ENCODE measurements at places on chromosomes 4 and X.
A peak's percentile ranks its signal among the peaks of the same experiment; 100 is the strongest.

DNA sequence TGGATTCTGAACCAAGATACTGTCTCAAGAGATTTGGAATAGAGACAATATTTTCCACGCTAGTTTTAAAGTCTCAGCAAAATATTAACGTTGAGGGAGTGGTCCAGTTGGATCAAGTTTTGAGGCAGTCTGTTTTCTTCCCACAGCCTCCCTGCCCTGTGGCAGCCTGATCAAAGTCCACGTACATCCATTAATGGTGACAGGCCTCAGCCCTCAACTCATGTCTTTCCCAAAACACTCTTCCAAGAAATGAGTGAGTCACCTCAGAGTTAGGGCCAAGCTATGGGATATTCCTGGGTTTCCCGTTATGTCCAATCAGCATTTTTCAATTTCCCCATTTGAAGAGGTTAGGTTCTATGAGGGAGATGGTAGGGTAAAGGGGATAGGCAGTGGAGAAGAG lies 28.5 kb downstream of the EGFL6 start:
- DNase-seq, result no peak

GRCh38 chr4:57287687-57288604 lies 177.8 kb upstream of the IGFBP7 start:
- DNase-seq, result no peak

GRCh38 chr4:105509714-105510113 lies 35.9 kb upstream of the PPA2 start:
- DNase-seq, result no peak

DNA sequence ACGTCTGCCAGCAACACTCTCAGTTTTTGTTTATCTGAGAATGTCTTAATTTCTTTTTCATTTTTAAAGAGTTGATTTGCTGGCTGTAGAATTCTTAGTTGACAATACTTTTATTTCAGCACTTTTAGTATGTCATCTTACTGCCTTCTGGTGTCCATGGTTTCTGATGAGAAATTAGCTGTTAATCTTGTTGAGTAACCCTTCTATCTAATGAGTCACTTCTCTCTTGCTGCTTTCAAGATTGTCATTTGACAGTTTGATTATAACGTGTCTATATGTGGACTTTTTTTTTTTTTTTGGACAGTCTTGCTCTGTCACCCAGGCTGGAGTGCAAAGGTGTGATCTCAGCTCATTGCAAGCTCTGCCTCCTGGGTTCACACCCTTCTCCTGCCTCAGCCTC lies 24.0 kb upstream of the TMEM255A start:
- no peak for DNase-seq

- DNase-seq, result no peak
These were observed 247.3 kb downstream of the SLC7A11 start for GRCh38 chr4:137994853-137995252.

- DNase-seq, result peak; percentile 63
These were observed 103.2 kb downstream of the VCX2 start for GRCh38 chrX:8067754-8068462.

DNA sequence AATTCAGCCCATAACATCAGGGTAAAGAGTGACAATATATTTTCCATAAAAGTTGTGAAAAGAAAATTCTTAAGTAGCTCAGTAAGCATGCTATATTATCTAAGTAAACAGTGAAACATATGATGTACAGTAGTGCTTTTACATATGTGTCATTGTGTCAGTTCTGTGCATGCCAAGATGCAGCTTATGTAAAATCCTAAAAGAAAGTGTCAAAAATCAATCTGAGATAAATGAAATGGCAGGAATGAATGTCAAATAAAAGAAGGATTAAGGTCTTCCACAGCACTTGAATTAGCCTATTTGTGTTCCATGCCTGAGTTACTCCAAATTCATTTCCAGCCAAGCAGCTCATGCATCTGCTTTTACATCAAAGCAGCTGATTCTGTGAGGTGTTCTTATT lies 452.7 kb upstream of the HS3ST1 start:
- DNase-seq, result no peak

- DNase-seq, result peak; percentile 64
These were observed 53.3 kb downstream of the RGS12 start for GRCh38 chr4:3346146-3346545.

- DNase-seq, result no peak
These were observed 1.0 kb upstream of the LPAR4 start for GRCh38 chrX:78746496-78746895.

- peak; percentile 48 for DNase-seq
These were observed 28.1 kb upstream of the MAN2B2 start for GRCh38 chr4:6546681-6547447.

DNA sequence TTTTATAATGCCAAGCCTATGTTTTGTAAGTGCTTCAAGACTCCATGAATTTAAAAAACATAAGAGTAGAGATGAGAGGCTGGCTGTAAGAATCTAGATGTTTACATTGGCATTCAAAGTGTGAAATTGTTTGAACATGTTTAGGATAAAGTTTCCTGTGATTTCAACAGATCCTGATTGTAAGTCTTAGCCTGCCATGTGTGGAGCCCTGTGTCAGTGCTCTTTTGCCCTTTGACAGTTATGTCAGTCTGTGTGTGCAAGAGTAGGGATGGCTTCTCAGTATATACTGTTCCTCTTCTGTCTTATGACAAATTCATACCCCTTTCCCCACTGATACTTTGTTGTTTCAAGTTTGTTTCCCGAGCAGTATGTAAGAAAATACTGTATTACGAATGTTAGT lies 68.2 kb downstream of the USP9X start:
- no peak for DNase-seq

DNA sequence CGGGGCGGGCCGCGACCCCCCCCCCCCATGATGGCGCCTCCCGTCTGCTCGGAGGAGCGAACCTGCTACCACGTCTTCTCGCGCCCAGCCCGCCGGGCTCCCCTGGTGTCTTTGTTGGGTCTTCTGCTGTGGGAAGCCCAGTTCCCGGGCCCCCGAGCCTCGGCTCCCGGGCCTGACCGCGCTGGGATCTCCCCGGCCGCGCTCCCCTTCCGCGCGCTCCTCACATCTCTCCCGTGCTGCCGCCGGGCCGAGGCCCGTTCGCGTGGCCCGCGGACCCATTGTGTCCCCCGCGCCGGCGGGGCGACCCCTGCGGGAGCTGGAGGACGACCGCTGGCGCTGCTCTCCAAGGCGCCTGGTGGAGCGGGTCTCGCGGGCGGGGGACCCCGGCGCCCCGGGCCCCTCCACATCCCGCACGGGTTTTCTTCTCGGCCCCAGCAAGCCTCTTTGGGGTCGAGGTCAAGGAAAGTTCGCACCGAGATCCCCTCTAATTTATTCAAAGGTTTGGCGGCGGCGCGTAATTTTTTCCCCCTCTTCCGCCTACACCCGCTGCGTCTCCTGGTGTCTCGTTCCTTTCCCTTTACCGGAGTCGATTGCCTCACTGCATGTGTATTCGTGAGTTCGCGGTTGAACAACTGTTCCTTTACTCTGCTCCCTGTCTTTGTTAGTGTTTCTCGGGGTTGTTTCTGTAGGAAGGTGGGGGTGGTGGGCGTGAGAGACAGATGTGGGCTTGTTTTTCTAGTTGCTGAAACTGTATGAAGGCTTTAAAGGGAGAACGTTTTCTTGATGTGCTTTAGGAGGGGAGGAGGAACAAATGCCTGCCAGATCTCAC lies 770 bp downstream of the SMAD1 start:
- peak; percentile 64 for DNase-seq

GRCh38 chrX:37491686-37492085 lies 79.8 kb upstream of the LANCL3 start:
- DNase-seq, result no peak

GRCh38 chrX:109393859-109394258 lies 88.0 kb downstream of the GUCY2F start:
- peak; percentile 11 for DNase-seq

DNA sequence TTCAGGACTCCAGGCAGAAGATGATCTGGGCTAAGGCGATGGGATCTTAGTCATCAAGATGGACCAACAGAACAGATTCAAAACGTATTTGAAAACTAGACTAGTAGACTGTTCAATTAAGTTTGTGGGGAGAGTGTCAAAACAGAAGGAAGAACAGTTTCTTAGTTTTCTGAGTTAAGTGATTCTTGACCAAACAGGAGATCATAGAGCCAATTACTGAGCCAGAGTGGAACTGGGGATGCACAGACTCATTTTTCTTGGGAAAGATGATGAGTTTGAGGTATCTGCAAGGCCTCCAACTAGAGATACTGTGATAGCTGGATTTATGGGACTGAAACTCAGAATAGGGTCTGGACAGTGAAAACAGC lies 119.5 kb downstream of the REELD1 start:
- DNase-seq, result no peak

DNA sequence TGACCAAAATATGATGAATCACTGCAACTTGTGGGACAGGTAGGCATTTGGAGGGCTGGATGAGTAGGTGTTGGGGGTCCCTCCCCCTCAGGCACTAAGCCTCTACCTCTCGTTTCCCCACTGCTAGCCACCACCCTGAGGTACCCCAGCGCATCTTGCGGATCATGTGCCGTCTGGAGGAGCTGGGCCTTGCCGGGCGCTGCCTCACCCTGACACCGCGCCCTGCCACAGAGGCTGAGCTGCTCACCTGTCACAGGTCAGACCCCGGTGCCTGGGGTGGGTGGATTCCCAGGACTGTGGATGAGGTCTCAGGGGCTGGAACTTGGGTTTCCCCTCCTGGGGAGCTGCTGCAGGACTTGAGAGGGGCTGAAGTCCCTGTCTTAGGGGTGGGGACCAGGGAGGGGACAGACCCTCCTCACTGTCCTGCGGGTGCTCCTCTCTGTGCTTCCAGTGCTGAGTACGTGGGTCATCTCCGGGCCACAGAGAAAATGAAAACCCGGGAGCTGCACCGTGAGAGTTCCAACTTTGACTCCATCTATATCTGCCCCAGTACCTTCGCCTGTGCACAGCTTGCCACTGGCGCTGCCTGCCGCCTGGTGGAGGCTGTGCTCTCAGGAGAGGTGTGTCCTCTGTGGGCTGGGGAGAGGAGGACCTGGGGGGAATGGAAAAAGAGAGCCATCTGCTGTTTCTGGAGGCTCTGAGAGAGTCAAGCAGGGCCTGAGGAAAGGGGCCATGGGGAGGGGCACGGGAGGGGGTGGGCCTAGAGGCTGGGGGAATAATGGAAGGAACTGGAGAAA lies 10.1 kb upstream of the ERAS start:
- no peak for DNase-seq

DNA sequence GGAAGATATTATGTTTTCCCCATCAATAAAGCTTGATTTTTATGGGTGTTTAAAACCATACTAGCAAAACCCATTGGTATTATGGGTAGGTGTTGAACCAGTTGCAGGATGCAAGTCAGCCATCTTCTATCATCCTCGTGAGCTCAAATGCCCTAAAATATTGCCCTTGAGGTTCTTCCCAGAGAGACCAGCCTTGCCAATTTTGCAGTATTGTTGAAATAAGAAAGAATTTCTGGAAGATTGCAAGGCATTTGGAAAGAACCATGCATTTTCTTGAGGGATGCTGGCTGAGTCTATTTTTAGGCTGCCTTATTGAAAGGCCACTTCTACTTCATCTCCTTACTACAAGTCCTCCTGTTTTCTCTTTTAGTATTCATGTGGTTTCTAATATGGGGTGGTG lies 60.9 kb upstream of the SOD3 start:
- DNase-seq, result no peak

DNA sequence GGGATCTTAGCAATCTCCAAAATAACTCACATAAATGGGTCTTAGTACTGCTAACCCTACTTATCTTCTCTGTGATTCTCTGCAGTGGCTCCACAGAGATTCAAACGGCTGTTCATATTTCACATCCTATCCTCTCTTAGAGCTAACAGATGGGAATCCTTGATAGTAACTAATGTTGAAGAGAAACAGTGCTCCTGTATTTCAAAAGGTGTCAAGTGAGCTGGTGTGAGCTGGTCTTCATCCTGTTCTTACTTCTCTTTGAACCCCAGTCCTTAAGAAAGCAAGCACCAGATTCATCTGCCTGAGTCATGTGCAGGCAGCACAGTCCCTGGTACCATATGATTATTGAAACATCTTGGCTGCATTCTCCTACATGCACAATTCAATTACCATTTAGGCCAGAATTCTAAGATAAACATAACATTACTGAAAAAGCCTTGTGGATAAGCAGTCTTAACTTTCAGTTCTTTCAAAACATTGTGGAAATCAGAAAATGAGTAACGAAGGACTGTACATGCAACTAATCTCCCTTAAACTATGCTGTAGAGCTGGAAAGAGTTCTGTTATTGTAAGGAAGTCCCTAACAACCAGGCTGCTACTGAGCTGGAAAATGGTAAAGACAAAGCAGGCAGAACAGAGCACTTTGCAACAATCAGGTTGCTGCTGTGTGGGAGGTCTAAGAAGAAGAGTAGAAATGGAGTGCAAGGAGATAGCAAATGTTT lies 153.1 kb downstream of the NPNT start:
- DNase-seq, result no peak

DNA sequence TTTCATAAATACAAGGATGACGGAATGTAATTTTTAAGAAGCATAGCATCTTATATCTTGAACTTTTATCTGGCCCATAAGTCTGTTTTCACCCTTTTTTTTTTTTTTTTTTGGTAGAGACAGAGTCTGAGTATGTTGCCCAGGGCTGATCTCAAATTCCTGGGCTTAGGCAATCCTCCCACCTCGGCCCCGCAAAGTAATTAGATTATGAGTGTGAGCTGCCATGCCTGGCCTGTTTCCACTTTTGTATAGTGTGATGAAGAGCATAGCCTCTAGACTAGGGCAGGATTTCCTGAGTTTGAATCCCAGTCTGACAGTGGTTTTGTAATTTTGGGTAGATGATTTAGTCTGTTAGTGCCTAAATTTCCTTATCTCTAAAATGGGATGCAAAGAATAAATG lies 11.0 kb downstream of the STIM2 start:
- DNase-seq, result no peak

DNA sequence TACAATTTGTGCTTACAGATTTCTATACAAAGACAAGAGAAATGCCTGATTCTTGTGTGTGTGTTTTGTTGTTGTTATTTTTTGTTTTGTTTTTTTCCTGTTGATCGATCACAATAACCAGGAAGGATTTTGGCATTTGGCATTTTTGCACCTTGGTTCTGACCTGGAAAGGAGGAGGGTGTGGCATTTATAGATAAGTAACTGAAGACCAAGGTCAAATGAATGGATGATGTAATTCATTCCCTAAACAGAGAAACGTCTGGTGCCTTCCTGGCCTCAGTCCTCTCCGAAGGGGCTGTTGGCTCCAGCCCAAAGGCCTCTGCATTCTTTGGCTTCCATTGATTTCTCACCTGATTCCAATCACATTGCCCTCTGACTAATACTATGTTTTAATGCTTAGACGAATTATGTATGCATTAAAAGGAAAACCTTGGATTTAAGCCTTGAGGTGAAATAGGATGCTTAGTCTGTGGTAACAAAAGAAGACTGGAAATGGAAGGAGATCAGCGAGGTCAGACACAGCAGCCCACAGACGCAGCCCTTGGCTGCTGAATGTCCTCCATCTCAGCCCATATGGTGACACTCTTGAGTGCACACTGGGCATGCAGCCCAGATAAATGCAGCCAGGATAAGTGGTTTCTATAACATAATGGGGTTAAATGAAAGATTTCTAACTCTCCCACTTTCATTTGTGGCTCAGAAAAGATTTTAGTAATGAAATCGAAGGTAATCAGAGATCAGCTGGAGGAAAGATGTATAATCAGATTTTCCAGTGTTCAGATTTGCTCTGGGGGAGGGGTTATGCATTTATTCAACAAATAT lies 60.5 kb upstream of the TRIM2 start:
- peak; percentile 74 for DNase-seq

GRCh38 chr4:36128689-36129088 lies 115.6 kb downstream of the ARAP2 start:
- no peak for DNase-seq

GRCh38 chr4:12844141-12844540 lies 640.0 kb downstream of the RAB28 start:
- no peak for DNase-seq

- no peak for DNase-seq
These were observed 20.9 kb downstream of the CLRN2 start for GRCh38 chr4:17535906-17536305.

GRCh38 chr4:89364541-89364940 lies 56.9 kb upstream of the GPRIN3 start:
- DNase-seq, result no peak
